ENCODE measurements at places on chromosomes 1 and 21. TPM values are rescaled to one million over a fixed set of nuclear protein-coding genes. Genes with fewer than 3 reads are reported as not detected.

The EPHB2 gene
- 2.7 TPM for total RNA-seq

The RGSL1 gene
- total RNA-seq, result not detected

The MIS18A gene
- total RNA-seq, result 2.8 TPM

The LMX1A gene
- not detected for total RNA-seq

The OR2L3 gene
- total RNA-seq, result not detected

The TRIM67 gene
- total RNA-seq, result 0.05 TPM

The GOLT1A gene
- total RNA-seq, result not detected

The RGS13 gene
- 0.30 TPM for total RNA-seq

The LRRC71 gene
- total RNA-seq, result not detected

The IL22RA1 gene
- total RNA-seq, result 0.16 TPM

The CDC42 gene
- total RNA-seq, result 137 TPM

The ZFP69 gene
- total RNA-seq, result 1.3 TPM

The PDC gene
- total RNA-seq, result not detected

The RPE65 gene
- not detected for total RNA-seq

DNA sequence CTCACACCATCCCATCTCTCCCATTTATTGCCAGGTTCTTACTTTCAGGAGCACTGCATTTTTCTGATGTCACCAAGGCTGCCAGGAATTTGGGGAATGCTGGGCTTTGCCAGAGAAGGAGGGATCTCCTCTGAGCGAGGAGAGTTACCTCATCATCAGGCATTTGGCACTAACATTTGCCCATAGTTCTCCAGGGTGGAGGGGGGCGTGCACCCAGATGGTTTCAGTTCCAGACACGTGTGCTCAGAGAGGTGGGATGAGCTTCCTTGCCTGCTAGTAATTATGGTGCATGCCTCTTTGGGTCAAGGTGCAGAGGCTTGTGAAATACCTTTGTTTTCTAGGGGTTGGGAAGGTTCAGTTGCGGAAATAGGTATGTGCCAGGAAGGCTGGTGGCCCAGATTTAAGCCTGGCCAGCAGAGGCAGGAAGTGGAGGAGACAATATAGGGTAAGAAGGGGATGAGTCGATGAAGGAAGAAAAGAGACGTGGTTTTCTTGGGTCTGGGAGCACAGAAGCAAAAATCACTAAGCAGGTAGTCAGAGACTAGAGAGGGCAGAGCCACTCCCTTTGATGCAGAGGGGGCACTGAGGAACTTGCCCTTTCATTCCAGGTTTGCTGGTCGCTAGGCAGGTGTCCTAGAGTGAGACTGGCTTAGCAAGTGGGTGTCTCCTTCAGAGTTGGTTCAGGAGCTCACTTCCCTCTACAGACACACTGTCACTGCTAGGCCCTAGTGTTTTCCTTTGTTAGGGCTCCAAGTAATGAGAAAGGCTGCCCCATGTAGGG is 7.2 kb downstream of the TUFT1 start:
- peak; percentile 58 for DNase-seq

DNA sequence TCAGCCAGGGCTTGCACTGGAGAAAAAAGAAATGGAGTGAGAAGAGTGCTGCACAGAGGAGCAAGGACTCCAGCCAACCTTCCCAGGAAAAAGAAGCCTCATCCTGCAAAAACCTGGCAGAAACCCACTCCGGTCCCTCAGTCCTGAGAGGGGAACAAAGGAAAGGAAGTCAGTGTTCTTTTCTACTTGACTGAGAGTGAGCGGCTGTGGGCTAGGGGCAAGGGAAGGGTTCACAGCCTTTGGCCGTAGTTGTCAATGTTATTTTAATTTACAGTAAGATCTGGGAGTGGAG is 8.9 kb upstream of the GOLT1A start:
- DNase-seq, result no peak

DNA sequence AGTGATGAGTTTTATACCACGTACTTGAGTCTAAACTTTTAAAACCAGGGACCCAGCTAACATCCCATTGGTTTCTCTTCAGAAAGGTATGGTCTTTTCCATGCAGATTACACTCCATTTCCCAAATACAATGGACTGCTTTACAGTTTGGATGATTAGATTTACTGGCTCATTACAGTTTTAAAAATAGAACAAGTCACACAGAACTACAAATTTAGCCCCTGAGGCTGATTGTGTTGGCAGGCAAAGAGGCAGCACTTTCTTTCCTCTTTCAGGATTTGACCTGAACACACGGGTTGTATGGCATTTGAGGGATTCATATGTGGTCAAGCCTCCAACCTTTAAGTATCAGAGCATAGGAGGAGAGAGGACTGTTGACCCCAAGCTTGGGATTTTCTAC is 21.8 kb upstream of the VTCN1 start:
- no peak for DNase-seq

DNA sequence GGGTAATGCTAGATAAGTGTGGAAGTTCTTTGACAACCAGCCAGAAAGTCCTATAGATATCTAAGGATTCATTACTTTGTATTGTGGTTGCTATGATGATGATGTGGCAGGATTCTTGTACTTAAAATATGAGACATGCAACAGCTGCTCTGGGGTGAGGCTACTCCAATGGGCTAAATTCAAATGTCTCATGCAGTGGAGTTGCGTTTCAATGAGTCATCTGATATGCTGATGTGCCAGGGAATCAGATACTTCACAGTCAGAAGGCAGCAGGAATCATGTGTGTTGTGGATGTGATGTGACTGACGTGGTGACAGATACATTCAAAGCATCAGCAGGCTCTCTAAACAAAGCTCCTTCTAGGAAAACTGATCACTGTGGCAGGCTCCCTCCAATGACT is 66.5 kb downstream of the TSEN15 start:
- DNase-seq, result no peak

GRCh38 chr1:153370146-153370545 is 5.3 kb downstream of the S100A12 start:
- no peak for DNase-seq

- DNase-seq, result no peak
Measured at GRCh38 chr1:193009501-193009900, 49.7 kb downstream of the UCHL5 start.

GRCh38 chr21:26194326-26194725 is 23.8 kb upstream of the APP start:
- no peak for DNase-seq

DNA sequence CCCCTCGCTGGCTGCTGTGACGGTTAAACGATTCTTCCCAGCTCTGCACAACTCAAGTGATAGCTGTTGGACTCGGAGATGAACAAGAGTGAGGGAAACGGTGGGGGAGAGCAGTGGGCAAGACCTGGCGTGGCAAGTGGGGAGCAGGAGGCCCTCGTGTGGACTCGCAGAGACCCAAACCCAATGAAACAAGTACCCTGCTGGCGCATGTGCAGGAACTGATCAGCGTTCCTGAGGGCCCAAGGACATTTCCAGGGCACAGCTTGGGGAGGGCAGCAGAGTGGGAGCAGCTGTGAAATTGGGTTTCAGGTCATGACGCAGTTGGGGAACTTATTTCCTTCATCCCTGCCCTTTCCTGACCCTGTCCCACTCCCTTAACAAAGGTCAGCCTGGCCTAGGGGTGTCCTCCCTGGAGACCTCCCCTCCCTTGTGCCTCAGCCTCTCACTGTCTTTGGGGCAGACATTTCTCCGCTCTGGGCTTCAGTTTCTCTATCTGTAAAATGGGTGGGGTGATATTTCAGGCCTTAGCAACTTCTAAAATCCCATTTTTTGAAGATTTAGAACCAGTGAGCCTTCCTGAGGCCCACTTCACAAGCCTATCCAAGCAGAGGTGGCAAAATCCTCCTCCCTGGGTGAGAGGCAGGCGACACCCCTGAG is 27.9 kb upstream of the ECE1 start:
- no peak for DNase-seq

GRCh38 chr1:5374192-5374591 is 618.0 kb downstream of the NPHP4 start:
- DNase-seq, result no peak

- no peak for DNase-seq
Measured at GRCh38 chr1:212284332-212284743, 872 bp upstream of the PPP2R5A start.

GRCh38 chr1:170714938-170715337 is 51.0 kb downstream of the PRRX1 start:
- DNase-seq, result no peak

GRCh38 chr1:1353389-1354151 is 4.4 kb upstream of the DVL1 start:
- no peak for DNase-seq

DNA sequence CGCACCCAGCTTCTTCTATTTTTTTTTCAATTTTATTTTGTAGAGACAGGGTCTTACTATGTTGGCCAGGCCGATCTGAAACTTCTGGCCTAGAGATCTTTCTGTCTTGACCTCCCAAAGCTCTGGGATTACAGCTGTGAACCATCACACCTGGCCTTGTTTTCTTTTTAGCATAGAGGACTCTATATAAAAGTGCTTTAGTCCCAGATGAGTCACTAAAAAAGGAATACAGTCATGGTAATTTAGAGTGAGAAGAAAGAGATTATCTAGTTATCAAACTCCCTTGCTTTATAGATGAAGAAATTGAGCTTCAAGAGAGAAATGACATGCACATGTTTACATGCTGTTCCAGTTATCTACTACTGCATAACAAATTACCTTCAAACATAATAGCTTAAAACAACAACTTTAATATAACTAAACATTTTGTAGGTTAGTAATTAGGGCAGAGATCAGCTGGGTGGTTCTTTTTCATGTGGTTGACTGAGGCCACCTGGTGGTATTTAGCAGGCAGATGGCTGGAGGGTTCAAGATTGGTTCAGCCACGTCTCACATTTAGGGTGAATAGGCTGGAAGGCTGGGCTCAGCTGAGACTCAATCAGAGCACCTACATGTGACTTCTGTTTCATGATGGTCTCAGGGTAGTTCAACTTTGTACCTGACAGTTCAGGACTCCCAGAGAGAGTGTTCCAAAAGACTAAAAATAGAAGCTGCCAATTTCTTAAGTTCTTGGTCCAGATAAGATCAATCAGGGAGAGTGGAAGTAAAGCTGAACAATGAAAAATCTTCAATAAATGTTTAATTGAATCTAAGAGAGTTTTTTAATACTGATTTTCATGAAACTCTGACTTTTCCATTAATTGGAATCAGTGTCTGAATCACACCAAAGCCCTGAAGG is 16.9 kb upstream of the MTF2 start:
- DNase-seq, result no peak

DNA sequence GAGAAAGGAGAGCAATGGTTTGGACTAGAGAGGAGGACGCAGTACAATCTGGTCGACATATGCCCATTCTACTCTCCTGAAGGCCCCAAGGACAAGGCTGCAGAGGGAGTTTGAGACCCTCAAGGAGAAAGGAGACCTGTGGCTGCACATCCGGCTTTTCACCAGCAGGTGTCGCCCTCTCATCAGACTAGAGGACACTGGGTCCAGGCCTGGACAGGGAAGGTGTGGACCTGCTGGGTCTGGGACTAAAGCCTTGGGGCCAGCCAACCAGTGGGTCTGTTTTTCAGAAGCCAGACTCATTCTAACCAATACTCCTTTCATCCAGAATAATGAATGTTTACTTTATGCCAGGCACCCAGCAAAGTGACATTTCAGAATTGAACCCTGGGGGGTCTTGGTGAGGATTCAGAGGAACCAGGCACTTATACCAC is 5.0 kb downstream of the SRARP start:
- DNase-seq, result peak; percentile 88

- no peak for DNase-seq
Measured at GRCh38 chr21:44820851-44821250, 3.0 kb upstream of the SUMO3 start.

GRCh38 chr1:148263906-148264255 is 111.8 kb upstream of the NBPF11 start:
- no peak for DNase-seq

DNA sequence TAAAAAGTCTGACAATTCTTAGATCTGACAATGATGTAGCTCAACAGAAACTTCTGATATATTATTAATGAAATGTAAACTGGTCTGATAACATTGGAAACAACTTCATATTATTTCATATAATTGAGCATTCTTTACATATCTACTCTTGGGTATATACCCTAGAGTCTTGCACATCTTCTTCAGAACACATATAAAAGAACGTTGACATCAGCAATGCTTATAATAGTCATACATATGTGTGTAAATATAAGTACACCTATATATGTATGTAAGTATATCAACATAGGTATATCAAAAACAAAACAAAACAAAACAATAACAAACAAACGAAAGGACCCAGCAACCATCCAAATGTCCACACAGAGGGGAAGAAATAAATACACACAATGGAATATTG is 38.4 kb downstream of the NRIP1 start:
- DNase-seq, result no peak

- peak; percentile 22 for DNase-seq
Measured at GRCh38 chr21:42238185-42238934, 19.4 kb downstream of the ABCG1 start.

DNA sequence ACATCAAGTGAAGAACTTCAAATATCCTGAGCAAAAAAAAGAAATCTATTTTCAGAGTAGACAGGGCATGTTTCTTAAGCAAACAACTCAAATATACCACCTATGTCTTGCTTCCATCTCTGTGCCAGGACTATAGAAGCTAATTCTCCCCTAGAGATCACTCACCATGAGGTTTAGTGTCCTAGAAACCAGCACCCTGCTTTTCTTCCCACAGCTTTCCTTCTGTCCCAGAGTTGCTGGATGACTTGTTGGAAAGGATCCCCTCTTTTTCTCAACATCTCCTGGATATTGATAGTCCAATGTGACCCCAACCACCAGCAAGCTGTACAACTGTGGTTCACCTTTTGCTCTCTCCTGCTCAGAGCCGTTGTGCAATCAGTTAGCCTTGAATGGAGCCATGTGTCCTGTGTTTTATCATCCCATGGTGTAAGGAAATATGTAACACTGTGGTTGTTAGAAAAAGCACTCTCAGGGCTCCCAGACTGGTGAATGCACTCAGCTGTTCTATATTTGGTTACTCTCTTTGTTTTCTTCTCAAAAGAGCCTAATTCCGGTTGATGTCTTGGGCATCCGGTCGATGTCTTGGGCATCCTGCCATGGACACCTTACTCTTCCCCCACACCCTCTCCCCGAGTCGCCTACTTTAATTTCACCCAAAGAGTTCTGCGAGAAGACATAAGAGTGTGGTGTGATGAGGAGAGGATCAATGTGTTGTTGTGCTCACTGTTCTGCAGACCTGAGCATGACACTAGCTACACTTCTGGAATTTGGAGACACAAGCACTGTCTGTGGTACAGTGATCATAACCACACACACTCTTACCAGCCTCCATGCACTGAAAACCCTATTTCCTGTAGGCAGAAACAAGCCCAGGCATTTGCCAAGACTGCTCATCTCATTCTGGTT is 1.7 kb downstream of the TNFSF4 start:
- no peak for DNase-seq

GRCh38 chr1:86382878-86383277 is 13.2 kb downstream of the ODF2L start:
- DNase-seq, result no peak

- no peak for DNase-seq
Measured at GRCh38 chr1:233217832-233218231, 77.7 kb downstream of the PCNX2 start.
